ENCODE measurements at places on chromosomes 2 and 18. TPM values are rescaled to one million over a fixed set of nuclear protein-coding genes. Genes with fewer than 3 reads are reported as not detected.

GRCh38 chr2:10493634-10494281 lies 45.6 kb upstream of the ODC1 start:
- no peak for DNase-seq

Gene FAM110C
- 15.4 TPM for polyA plus RNA-seq

DNA sequence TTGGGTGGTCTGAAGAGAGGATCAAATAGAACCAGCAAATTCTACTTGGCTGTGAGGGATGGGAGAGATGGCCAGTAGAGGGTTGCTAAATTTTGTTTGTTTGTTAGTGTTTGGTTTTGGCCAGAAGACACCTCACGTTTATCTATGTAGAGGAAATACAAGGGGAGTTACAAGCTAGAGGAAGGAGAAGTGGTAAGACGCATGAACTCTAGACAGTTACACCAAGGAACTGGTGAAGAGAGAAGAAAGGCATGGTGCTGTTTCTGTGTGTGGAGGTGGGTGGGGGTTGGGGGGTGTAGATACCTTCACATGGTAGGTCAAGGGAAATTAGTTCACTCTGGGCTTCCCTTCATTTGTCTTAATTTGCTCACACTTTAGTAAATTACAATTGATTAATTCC lies 25.6 kb downstream of the RASGRP3 start:
- no peak for DNase-seq

Gene NEB
- polyA plus RNA-seq, result 30.6 TPM

DNA sequence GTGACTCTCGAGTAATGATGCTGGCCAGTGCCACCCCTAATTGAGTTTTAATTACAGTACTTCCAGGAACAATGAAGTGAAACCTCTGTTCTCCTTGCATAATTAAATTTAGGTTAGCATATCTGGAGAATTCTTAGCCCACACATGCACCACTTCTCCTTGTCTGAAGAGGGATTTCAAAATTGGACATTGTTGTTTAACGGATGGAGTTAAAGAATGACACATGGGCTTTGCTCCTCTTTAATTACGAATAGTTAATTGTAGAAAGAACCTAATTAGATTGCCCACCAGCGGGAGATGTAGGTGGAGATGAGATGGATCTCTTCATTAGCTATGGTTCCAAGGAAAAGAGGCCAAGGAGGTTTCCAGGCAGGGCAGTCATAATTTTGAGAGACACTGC lies 33.1 kb upstream of the EN1 start:
- no peak for DNase-seq

- no peak for DNase-seq
These were observed 24.9 kb upstream of the BZW1 start for GRCh38 chr2:200786826-200787225.

GRCh38 chr2:57181315-57182038 lies 865.1 kb upstream of the VRK2 start:
- no peak for DNase-seq

DNA sequence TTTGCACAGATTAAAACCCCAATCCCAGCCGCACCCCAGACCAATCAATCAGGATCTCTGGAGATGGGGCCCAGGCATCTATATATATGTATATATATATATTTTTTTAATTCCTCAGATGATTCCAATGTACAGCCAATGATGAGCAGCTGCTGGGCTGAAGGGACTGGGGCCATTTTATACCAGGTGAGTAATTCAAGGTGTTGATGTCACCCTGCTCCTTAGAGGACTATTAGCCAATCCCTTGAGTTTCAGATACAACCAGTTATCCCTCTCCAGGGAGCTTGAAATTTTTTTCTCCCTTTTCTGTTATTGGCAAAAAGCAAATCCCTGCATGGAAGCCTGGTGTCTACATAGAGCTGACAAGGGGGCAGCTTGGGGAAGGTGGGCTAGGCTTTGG lies 59.8 kb downstream of the MCFD2 start:
- DNase-seq, result no peak

DNA sequence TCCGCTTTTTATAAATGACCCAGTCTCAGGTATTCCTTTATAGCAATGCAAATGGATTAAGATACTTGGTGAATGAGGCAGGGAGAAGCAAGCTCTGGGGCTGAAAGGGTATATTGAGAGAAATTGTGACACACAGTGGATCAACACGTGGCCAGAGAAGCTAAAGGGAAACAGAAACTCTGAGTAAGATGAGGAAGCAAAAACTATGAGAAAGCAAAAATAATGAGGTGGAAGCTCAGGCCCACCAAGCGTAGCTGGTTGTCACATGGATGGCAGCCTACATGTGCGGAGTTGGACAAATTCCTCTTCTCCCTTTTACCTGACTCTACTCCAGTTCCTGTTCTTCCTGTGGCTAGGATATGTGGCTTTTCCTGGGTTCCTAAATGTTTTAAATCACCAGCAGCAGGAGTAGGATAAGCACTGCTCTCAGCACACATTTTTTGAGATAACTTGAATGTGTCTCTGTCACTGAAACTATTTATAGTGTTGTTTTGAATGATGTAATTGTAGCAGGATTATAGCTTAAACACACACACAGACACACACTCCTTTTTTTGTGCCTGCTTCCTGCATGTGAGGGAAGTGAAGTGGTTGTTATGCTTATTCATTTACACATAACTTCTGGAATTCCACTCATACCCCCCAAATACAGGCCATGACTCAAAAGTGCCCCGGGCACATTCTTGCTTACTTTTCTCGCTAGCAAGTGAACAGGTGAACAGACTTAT lies 30.1 kb upstream of the EPC2 start:
- peak; percentile 39 for DNase-seq

Gene FOXD4L1
- 0.60 TPM for polyA plus RNA-seq

GRCh38 chr2:15728245-15728938 lies 136.7 kb downstream of the DDX1 start:
- no peak for DNase-seq

Gene LRP2
- 223 TPM for polyA plus RNA-seq

Gene SCN2A
- polyA plus RNA-seq, result 2.7 TPM

- no peak for DNase-seq
These were observed 61.7 kb upstream of the NCK2 start for GRCh38 chr2:105683011-105683492.

Gene MPP4
- polyA plus RNA-seq, result 0.47 TPM

Gene MGAT4A
- 33.4 TPM for polyA plus RNA-seq

Gene SMIM21
- polyA plus RNA-seq, result 0.17 TPM

GRCh38 chr2:32284321-32284720 lies 6.6 kb downstream of the YIPF4 start:
- no peak for DNase-seq

All from left kidney (tissue), 8 donors.